ENCODE measurements at places on chromosomes 6 and 20. TPM values are rescaled to one million over a fixed set of nuclear protein-coding genes. Genes with fewer than 3 reads are reported as not detected.

Gene PHACTR2
- total RNA-seq = 19.5 TPM

Gene CFAP206
- 0.24 TPM for total RNA-seq

Gene GSTA5
- not detected for total RNA-seq

Gene TBX18
- total RNA-seq = 49.2 TPM

Gene SOX18
- total RNA-seq = not detected

Gene BFSP1
- total RNA-seq = 0.81 TPM

Gene MPIG6B
- total RNA-seq = not detected

Gene GNRH2
- 1.7 TPM for total RNA-seq

Gene LY86
- total RNA-seq = not detected

Gene TRIM31
- 181 TPM for total RNA-seq

Gene SIRPB2
- total RNA-seq = 0.57 TPM

Gene TP53TG5
- total RNA-seq = 0.52 TPM

Gene TNF
- total RNA-seq = 0.68 TPM

Gene LGSN
- not detected for total RNA-seq

Gene PACRG
- total RNA-seq = not detected

Gene SLC22A3
- 8.1 TPM for total RNA-seq

Gene AGPAT4
- 8.7 TPM for total RNA-seq

Gene FAM217A
- not detected for total RNA-seq

Gene CLVS2
- not detected for total RNA-seq

Gene NKAPL
- total RNA-seq = not detected

Gene BPIFB1
- 8.5 TPM for total RNA-seq

Gene THEMIS
- not detected for total RNA-seq

Gene SPATA25
- 5.8 TPM for total RNA-seq

Gene IFNGR1
- 26.4 TPM for total RNA-seq

Gene ZKSCAN4
- 6.1 TPM for total RNA-seq

Gene WFDC12
- total RNA-seq = not detected

Gene SCAND1
- 88.6 TPM for total RNA-seq

Gene EDN1
- 24.7 TPM for total RNA-seq

Data from Calu3 (cell line).